Midbrain (tissue), 1 donor: ENCODE measurements at places on chromosomes 2 and 18.

- DNase-seq = no peak
Observed at GRCh38 chr2:121686902-121687301, 37.6 kb upstream of the CLASP1 start.

- no peak for DNase-seq
Observed at GRCh38 chr2:144434425-144435222, 85.3 kb downstream of the ZEB2 start.

GRCh38 chr18:64717026-64717425, 568.1 kb upstream of the LINC00305 start:
- no peak for DNase-seq

GRCh38 chr18:49731860-49732311, 81.4 kb downstream of the ACAA2 start:
- DNase-seq = no peak

DNA sequence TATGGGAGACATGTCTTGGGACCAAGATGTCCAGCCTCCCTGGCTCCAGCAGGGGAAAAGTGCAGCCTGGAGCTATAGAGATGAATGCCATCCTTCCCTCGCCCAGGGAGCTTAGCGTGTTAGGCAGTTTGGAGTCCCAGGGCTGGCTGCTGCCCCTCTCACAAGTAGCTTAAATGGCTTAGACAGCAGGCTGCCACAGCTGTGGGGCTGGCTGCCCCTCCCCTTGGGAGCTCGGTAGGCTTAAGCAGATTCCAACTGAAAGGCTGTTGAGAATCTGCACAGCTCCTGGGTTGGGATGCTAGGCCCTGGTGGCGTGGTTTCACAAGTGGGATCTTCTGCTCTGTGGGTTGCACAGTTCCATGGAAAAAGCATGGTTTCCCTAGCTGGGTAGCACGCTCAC, 940.5 kb upstream of the DDX18 start:
- DNase-seq = no peak

- DNase-seq = no peak
Observed at GRCh38 chr18:12852566-12853315, 31.3 kb downstream of the PTPN2 start.
